T-helper 1 cell (primary cell): ENCODE measurements at places on chromosomes 11 and 22.

DNA sequence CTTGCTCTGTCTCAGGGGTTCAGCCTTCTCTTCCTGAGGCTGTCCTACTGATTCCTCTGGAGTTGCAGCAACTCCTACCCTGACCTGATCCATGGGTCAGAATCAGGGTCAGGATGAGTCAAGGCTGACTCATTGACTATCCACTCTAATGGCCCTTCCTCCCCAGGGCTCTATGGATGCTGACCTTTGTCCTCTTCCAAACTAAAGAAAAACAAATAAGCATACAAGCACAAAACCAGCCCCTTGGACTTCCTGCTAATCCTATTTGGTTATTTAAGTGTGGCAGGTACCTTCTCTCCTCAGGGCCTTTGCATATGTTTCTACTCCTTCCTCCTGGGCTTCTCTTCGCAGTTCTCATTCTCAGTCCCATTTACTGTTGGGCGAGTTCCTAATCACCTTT, 204.5 kb upstream of the NAV2 start:
- no peak for DNase-seq

GRCh38 chr11:10654811-10655150, 38.8 kb downstream of the IRAG1 start:
- no peak for DNase-seq

DNA sequence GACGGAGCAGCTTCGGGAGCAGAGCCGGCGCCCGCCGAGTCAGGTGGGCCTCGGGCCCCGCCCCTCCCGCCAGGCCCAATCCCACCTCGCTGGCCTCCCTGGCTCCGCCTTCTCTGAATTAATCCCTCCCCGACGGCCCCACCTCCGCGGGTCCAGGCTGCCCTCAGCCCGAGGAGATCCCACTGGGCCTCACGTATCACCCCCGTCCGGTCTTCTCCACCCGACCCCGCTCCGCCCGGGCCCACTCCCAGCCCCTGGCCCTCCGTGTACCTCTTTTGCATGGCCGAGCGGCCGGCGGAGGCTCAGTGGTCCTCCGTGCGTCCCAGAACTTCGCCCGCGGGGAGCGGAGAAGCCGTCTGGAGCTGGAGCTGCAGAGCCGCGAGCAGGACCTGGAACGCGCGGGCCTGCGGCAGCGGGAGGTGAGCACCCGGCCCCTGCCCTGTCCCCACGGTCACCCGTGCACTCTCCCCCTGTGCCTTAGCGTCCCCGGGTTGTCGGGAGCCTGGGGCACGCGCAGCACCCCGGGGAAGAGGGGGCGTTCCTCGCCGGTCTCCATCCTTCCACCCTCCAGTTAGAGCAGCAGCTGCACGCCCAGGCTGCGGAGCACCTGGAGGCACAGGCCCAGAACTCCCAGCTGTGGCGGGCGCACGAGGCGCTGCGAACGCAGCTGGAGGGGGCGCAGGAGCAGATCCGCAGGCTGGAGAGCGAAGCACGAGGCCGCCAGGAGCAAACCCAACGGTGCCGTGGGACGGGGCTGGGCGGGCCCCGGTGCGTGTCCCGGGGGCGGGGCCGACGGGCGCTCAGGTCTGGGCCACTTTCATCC, 2.2 kb upstream of the CD151 start:
- DNase-seq, result no peak

DNA sequence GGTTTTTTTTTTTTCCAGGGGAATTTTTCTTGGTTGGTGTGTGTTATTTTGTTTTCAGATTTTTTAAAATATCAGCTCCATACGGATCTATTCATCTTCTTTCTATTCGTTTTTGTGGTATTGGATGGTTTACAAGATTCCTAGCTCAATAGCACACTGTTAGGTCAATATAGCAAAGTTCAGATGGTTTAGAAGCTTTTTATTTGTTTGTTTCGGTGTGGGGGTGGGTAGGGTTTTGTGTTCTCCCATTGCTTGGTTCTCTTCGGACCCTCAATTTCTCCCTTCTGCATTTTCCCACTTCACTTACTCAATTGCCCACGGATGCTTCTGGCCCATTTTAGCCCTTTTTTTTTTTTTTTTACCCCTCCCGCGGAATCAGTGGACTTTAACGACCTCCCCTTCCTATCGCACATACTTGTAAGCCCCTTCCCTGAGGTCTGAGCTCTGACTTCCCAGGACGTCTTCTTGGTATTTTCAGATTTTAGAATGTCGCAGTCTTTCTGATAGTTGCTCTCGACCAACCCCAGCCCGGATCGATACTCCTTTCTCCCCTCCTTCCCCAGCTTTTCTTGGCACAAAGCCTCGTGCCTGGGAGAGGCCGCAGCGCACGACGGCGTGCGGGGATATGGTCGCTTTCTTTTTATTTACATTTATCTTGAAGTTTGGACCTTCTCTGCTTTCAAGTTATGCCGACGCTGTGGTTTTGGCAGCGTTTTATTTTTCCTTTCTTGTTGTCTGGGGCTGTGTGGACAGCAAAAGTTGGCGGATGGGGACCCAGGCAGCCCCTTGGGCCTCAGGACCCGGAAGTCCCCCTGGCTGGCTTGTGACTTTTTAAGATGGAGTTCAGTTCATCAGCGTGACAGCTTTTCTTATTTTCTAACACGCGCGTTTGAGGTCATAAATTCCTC, 4.4 kb upstream of the SPDYC start:
- no peak for DNase-seq

GRCh38 chr22:50206599-50206998, 5.8 kb downstream of the SELENOO start:
- DNase-seq, result no peak

- no peak for DNase-seq
These were observed 45.0 kb downstream of the OR4C6 start for GRCh38 chr11:55707029-55707428.

DNA sequence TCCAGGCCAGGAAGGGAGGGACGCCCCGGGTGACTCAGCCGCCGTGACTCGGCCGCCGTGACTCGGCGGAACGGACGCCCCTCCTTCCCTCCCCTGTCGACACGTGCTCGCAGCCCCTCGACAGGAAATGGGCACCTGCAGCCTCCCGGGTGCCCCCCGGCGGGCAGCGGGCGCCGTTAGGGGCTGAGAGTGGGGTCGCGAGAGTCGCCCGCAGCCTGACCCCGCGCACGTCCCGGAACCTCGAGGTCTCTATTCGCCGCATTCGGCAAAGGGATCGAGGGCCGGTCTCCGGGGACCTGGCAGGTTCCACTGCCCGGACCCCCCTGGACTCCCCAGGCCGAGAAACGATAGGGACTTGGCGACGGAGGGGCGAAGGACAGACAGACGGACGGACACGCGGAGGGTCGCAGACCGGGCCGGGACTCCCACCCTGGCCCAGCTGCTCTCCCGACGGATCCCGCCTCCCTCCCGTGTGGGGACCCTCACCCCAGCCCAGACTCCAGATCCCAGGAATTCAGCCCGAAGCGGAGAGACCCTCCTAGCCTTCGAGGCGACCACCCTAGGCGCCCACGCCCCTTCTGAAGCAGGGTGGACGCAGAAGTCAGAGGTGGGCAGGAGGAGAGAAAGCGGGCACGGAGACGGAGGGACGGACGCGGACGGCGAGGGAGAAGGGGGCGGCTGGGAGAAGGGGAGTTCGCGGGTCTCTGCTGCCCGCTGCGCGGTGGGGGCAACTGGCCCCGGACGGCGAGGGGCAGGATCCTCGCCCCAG, 648 bp downstream of the FOSL1 start:
- peak; percentile 51 for DNase-seq

GRCh38 chr11:7651700-7652099, 21.6 kb downstream of the CYB5R2 start:
- no peak for DNase-seq
